ENCODE measurements at places on chromosomes 11 and 22.

DNA sequence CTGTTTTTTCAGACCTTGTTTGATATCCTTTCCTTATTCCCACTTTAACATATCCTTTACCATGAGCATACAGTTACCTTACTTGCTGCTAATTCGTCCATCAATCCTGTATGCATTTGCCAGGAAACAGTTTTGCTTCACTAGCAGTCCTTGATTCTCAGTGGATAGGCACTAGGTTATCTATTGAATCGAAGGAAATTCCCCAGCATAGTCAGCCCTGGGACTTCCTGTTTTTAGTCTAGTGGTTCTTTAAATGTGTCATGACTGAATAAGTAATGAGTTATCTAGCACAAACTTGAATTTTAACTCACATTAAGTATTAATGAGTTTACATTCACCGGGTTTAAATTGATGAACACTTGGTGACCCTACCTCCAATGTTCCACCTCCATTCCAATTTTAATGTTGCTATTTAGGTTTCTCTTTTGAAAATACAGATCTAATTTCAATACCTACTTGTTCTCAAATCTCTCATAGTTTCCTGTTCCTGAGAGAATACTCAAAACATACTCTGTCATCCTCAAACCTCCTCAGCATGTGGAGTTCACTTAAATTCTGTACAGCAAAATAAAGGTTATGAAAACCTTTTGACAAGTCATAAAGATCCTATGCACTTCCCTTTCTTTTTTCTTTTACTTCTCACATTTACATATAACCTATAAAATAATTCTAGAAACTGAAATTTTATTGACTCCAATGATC lies 1375.1 kb upstream of the TENM4 start:
- DNase-seq, result no peak

- no peak for DNase-seq
These were observed 19.0 kb upstream of the CABP7 start for GRCh38 chr22:29700900-29701154.

DNA sequence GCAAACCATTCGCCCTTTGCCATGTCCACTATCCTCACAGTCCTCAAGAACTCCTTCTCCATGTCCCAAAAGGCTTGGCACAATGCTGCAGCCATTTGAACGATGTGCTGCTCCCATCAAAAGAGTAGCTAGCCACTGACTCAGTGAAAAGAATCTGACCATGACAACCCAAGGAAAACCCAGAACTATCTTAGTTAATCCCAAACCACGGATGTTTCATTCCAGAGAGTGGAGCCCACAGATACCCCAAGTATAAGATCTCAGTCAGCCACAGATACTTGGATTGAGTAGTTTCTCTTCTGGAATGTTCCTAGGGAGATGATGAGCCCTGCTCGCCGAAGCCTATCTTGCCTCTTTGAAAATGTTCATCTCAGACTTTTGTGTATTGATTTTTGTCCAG lies 176.9 kb downstream of the NAV2 start:
- peak; percentile 15 for DNase-seq

DNA sequence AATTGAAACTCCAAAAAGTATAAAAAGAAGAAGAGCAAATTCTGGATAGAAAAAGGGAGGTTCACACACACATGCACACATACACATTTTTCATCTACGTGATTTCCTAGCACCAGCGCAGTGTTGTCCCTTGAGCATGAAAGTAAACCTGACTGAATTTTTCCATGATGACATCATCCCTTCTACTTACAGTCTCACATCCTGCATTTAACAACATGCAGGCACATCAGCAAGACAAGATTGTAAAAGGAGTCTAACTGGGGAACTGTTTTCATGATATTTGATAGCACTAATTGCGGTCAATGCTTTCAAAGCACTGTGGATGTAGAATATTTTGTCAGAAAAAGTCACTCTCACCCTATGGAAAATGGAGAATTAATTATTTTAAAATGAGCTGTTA lies 36.6 kb downstream of the GAS2 start:
- DNase-seq, result peak; percentile 70

- DNase-seq, result peak; percentile 84
These were observed 157.9 kb downstream of the NCAM1 start for GRCh38 chr11:113119074-113119473.

- DNase-seq, result peak; percentile 60
These were observed 415 bp downstream of the CENATAC start for GRCh38 chr11:118998388-118998717.

Measured in islet precursor cell (in vitro differentiated cells).